Omental fat pad (tissue), 4 donors: ENCODE measurements at places on chromosomes 1 and 21. TPM values are rescaled to one million over a fixed set of nuclear protein-coding genes. Genes with fewer than 3 reads are reported as not detected.

DNA sequence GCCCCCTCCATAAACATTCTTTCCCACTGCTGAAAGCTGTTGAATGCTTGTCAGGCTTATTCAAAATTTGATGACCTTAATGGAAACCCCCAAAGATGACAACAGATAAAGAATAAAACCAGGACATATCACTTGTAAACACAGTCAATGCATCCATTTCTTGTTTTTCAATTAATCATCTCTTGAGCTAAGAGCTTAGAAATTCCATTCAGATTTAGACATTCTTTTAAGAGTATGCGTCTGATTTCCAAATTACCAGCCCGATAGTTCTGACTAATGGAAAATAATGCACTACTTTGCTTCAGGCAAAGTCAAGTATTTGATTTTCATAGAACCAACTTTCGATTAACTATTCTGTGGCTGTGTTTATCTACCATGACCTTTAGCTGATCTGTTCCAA is 100.6 kb upstream of the RUNX1 start:
- no peak for DNase-seq

- no peak for DNase-seq
Measured at GRCh38 chr1:84089465-84089864, 54.6 kb upstream of the PRKACB start.

DNA sequence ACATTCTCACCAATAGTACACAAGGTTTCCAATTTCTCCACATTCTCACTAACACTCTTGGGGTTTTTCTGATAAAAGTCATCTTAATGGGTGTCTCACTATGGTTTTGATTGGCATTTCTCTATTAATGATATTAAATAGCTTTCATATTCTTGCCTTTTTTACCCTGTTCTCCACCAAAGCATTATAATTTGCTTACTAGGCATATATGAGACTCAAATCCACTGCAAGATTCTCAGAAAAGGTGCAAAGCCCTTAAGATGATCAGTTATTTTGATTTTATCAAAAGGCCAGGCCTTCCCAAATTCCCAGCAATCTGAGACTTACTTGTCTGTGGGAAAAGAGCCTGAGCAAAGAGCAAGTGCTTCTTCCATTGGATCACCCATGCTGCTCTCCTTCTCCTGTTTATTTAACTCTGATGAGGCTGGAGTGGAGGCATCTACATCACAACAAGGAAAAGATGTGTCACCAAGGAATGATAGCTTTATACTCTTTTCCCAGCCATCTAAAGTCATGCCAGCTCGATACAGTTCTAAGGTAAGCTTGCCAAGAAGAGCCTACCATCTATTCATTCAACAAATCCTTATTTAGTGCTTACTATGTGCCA is 24.6 kb downstream of the CLSPN start:
- DNase-seq, result no peak

- no peak for DNase-seq
Measured at GRCh38 chr1:28032281-28032680, 56.1 kb downstream of the EYA3 start.

Gene KIF17
- total RNA-seq, result 2.6 TPM

DNA sequence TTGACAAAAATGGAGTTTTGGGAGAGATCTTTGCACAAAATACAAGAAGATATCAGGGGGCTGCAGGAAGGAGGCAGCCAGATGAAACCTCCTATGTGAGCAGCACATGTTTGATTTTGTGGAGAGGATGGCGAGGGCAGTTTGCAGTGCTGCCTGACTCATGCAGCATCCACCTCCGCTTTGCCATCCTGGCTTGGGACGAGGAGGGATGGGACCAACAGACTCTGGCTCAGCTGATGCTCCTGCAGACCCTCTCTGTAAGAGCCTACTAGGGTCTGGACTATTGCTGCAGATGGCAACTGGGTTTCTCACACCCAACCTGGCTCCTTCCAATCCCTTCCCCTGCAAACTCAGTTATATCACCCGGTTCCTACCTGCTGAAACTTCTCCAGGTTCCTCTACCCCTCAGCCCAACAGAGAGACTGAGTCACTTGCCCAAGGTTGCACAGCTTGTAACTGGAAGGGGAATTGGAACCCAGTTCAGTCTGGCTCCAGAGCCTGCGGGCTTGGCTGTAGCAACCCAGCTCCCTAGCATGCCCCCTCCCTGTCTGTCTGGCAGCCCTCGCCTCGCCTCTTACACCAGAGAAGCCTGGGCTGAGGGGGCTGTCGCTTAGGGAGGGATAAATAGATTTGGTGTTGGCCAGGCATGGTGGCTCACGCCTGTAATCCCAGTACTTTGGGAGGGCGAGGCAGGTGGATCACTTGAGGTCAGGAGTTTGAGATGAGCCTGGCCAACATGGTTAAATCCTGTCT is 205.8 kb downstream of the PTPRU start:
- DNase-seq, result no peak

DNA sequence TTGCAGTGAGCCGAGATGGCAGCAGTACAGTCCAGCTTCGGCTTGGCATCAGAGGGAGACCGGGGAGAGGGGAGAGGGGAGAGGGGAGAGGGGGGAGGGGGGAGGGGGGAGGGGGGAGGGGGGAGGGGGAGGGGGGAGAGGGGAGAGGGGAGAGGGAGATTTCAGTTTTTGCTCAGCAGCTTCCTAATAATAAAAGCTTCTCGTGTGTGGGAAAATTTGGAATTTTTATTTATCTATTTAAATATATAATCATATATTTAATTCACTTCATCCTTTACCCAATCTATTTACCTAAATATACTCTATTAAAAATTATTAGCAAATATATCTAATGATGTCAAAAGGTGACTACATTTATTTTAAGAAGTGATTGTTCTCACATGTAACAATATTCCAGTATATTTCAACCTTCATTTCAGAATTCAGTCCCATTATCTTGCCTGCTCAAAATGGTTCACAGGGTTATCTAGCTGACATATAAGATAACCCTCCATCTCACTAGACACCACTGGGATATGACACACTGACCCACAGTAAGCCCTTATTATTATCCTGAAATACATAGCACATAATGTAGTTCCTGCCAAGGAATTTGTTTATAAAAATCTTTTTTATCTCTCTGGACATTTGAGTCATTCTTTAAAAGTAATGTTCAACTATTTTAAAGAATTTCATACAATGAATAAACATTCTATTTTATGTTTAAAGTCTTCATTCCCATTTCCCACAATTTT is 105.9 kb downstream of the GPATCH2 start:
- DNase-seq, result no peak

DNA sequence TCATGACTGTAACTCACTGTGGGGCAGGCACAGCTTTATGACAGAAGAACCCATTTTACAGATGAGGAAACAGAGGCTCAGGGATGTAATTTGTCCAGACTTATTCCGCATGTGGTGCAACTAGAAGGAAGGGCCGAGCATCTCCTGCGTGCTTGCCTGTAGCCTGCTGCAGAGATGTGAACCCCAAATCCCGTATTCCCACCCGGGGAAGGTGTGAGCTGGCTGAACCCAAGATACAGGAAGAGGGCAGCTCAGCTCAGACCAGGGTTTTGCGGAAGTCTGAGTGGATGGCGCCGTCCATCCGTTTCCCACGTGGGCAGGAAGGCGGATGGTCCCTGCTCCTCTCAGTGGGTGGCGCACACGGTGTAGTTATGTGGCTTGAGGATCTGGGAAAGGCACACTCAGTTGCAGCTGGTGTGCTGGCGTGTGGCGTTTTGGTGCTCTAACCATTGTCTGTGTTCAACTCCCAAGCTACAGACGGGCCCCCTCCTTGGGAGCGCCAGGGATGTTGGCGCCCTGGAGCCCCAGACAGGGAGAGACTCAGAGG is 1.2 kb downstream of the CROCC start:
- DNase-seq, result no peak

DNA sequence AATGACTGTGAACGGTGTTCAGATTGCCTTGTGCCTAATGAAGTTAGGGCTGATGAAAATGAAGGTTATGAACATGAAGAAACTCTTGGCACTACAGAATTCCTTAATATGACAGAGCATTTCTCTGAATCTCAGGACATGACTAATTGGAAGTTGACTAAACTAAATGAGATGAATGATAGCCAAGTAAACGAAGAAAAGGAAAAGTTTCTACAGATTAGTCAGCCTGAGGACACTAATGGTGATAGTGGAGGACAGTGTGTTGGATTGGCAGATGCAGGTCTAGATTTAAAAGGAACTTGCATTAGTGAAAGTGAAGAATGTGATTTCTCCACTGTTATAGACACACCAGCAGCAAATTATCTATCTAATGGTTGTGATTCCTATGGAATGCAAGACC is 96.6 kb downstream of the ZFYVE9 start:
- DNase-seq, result no peak

DNA sequence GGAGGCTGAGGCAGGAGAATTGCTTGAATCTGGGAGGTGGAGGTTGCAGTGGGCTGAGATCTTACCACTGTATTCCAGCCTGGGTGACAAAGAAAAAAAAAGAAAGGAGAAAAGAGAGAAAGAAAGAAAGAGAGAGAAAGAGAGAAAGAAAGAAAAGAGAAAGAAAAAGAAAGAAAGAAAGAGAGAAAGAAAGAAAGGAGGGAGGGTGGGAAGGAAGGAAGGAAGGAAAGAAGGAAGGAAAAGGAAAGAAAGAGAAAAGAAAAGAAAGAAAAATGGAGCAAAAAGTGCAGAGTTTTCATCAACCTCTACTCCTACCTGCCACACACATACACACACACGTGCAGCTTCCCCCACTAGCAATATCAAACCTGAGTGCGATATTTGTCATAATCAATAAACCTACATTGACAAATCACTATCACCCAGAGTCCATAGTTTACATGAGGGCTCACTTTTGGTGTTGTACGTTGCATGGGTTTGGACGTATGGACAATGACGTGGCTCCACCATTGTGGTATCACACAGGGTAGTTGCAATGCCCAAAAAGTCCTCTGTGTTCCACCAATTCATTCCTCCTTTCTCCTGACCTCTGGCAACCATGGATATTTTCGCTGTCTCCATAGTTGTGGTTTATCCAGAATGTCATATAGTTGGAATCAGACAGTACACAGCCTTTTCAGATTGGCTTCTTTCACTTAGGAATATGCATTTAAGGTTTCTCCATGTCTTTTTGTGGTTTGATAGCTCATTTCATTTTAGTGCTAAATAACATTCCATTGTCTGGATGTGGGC is 36.5 kb downstream of the EVA1C start:
- no peak for DNase-seq

- DNase-seq, result no peak
Measured at GRCh38 chr21:16145479-16145878, 415.7 kb downstream of the USP25 start.

- no peak for DNase-seq
Measured at GRCh38 chr1:236141447-236142252, 689 bp upstream of the GPR137B start.

GRCh38 chr1:220786057-220786336 is 716 bp upstream of the MTARC1 start:
- DNase-seq, result no peak

Gene RNF11
- 92.6 TPM for total RNA-seq

GRCh38 chr1:99207216-99207615 is 57.1 kb upstream of the PLPPR4 start:
- no peak for DNase-seq

DNA sequence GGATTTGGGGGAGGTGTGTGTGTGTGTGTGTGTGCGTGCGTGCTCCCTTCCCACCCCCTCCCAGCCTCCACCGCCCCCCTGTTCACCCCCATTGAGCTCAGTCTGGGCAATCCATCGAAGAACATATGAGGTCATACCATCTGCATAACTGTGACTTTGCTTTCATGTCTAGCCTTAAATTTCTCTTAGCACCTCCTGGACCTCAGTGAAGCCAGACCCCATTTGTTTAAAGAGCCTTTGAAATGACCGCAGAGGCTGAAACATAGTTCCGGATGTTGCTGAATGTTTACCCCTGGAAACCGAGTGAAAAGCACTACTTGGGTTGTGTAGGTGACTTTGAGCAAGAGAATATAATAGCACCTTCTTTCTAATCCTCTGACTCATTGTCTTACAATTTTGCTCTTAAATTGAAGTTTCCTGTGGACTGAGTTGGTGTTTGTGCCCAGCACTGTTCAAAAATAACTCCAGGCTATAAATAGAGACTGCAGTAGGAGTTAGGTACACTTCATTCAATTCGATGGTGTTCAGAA is 75.4 kb downstream of the UBE4B start:
- no peak for DNase-seq

- DNase-seq, result no peak
Measured at GRCh38 chr1:236395947-236396664, 2.0 kb downstream of the EDARADD start.

Gene PDE4B
- 31.0 TPM for total RNA-seq

GRCh38 chr1:212288615-212289014 is 3.4 kb downstream of the PPP2R5A start:
- no peak for DNase-seq

GRCh38 chr1:208885060-208885459 is 640.9 kb upstream of the PLXNA2 start:
- DNase-seq, result no peak

Gene NR5A2
- 19.1 TPM for total RNA-seq

DNA sequence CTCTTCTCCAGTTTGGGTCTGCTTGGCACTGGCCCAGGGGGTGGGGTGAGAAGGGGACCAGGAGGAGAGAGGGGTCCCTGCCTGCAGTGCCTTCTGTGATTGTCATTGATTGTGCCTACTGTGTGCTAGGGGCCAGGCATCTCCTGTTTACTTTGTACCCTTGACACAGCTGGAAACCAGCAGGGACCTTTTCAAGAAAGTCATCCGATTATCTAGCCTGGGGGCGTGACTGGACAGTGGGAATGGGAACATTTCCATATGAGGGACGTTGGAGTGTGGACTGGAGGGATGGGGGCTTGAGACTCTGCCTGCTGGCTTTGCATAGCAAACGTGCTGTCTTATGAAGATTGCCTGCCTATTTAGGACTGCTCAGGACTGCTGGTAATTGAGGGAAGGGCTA is 19.8 kb upstream of the DMBX1 start:
- DNase-seq, result no peak

GRCh38 chr1:74197657-74198552 is at the start of the genes FPGT and LRRIQ3:
Gene FPGT (plus strand): TSS chr1:74198242. CDS start chr1:74198279, 37 bp downstream.
Gene LRRIQ3 (minus strand): TSS chr1:74198176. CDS start chr1:74183684, 14,492 bp downstream.
- peak; percentile 83 for DNase-seq
